ENCODE measurements at places on chromosomes 2 and 18. TPM values are rescaled to one million over a fixed set of nuclear protein-coding genes. Genes with fewer than 3 reads are reported as not detected.

DNA sequence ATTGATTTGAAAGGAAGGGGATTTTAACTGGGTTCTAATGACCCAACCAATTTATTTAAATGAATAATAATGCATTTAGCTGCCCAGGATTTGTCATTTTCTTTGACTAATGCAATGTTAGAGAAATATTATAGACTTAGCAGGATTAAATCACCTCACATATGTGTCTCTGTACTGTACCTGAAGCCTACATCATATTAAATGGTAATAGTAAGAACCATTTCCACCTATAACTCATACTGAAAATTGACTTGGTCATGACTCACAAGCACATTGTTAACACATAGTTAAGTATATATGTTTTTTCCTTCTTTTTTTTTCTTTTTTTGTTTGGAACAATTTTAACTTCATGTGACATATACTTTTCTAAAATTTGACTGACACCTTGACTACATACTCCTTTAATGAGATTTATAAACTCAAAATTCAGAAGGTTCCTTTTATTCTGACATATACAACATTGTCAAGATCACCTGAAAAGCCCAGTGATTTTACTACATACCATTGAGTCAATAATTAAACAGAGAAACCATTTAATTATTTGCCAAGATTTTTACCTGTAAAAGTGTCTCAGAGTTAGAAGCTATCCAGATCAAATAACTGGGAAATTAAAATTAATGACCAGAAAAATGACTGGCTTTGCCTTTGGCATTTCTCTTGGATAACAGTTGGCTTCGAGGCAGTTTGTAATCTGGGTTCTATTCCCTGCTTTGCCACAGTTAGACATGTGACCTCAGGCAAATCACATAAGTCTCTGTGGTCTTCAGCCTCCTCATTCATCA is 58.8 kb upstream of the CDC42EP3 start:
- DNase-seq = no peak

Gene RANBP2
- 56.6 TPM for total RNA-seq

DNA sequence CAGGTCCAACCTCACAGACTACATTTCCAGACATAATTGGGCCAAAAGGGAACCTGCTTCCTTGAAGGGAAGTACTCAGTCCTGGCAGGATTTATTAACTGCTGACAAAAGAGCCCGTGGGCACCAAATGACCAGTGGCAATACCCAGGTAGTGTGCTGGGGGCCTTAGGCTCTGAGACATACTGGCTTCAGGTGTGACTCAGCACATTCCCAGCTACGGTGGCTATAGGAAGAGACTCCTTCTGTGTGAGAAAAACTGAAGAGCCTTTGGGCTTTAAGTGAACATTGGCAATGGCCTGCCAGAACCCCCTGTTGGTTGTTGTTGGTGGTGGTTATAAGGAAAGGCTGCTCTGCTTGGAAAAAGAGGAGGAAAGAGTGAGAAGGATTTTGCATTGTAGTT is 401.8 kb downstream of the KCNJ3 start:
- DNase-seq = no peak

DNA sequence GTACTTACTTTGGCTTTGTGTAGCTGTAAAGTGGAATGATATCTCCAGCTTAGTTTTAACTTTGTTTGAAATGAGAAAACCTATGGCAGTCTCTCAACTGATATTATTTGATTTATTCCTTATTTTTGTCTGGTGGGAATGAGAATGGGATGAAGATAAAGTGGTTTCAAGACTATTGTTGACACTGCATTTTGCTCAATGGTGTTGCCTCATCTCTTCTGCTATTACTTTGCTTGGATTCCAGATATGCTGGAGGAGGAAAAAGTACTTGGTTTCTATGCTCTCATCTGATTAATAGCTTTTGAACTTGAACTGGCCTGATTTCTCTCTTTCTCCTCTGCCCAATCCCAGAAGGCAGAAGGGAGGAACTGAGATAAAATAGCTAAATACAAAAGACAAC is 198.2 kb downstream of the CTNNA2 start:
- DNase-seq = no peak

DNA sequence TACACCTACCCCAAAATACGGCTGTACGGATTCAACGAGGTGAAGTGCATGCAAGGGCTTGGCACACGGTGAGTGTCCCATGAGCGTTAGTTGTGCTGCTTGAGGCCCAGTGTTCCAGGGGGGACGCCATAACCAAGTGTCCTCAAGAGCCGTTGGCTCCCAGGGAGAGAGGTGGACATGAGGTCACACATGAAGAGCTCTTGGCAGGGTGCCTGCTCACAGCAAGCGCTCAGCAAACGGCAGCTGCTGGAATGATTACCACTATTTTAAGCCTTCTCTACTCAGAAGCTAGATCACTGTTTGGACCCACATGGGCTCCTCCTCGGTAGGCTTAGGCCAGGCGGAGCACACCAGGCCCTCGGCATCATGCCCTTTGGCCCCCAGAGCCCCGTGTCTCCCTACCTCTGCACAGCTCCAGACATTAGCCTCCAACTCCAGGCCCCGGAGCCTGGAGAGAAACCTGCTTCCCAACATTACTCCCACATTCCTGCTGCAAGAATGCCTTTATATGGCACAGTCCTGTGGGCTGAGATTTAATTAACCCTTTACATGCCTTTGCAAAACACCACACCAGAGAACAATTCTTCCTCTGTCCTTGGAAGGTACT is 68.4 kb upstream of the PPP1CB start:
- DNase-seq = no peak

GRCh38 chr2:105793196-105793975 is 48.7 kb downstream of the NCK2 start:
- no peak for DNase-seq

GRCh38 chr2:44932079-44932478 is 9.4 kb upstream of the SIX3 start:
- DNase-seq = no peak

DNA sequence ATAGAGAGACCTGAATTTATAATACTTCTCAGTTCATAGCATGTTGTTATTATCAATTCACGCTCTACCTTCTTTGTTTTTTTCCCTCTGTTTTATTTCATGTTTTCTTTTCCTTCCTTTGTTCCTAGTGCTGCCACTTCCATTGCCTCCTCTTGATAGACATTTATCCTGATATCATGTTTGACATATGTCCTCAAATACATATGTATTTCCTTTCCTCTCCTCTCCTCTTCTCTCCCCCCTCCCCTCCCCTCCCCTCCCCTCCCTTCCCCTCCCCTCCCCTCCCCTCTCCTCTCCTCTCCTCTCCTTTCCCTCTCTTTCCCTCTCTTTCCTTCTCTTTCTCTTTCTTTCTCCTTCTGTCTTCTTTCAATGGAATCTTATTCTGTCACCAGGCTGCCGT is 67.8 kb downstream of the TDRD15 start:
- DNase-seq = no peak

GRCh38 chr2:72989770-72990556 is 72.6 kb downstream of the EMX1 start:
- DNase-seq = peak; percentile 33

- no peak for DNase-seq
Measured at GRCh38 chr18:48601343-48601742, 62.5 kb downstream of the CTIF start.

GRCh38 chr2:172726172-172726735 is 9.4 kb upstream of the RAPGEF4 start:
- DNase-seq = no peak

DNA sequence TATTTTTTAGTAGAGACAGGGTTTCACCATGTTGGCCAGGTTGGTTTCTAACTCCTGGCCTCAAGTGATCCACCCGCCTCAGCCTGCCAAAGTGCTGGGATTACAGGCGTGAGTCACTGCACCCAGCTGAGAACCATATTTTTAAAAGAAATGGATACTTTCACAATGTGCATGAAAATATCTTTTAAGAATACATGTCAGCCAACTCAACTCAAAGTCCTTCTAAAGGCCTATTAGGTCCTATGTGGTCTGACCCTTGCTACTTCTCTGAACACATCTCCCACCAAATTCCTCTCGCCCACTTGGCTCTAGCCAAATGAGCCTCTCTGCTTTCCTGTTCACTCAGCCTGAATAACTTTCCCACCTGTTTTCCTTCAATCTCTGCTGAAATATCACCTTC is 119.6 kb downstream of the MTX2 start:
- no peak for DNase-seq

DNA sequence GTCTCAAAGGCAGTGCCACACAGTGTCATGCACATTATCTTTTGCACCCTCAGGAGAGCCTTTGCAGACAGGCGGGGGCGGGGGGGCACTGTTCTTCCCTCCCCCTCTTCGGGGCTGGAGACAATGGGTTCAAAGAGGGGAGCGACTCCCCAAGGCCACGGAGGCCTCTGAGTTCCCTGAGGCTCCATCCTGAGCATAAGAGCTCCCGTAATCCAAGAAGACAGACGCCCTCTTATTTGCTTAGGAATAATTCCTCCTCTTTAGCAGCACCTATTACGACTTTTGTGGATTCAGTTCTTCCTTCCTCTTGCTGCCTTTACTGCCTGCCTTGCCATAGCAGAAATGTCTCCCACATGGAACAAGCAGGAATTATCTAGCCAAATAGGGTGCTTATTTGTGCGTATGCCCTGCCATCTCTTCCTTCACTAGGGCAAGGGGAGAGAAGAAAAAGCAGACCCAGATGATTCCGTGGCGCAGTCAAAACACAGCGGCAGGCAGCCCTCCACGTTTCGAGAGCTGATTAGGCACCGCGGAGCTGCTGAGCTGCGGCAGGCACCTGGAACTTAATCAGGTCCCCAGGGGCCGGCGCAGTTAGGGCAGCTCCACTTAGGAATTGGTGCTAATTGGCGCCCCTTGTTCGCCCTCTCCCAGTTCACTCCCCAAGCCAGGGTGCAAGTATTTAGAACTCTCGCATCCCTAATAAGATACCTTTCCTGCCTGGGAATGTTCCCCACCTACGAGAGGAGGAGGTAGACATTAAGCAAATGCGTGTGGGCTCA is 233.4 kb upstream of the MYT1L start:
- DNase-seq = no peak

DNA sequence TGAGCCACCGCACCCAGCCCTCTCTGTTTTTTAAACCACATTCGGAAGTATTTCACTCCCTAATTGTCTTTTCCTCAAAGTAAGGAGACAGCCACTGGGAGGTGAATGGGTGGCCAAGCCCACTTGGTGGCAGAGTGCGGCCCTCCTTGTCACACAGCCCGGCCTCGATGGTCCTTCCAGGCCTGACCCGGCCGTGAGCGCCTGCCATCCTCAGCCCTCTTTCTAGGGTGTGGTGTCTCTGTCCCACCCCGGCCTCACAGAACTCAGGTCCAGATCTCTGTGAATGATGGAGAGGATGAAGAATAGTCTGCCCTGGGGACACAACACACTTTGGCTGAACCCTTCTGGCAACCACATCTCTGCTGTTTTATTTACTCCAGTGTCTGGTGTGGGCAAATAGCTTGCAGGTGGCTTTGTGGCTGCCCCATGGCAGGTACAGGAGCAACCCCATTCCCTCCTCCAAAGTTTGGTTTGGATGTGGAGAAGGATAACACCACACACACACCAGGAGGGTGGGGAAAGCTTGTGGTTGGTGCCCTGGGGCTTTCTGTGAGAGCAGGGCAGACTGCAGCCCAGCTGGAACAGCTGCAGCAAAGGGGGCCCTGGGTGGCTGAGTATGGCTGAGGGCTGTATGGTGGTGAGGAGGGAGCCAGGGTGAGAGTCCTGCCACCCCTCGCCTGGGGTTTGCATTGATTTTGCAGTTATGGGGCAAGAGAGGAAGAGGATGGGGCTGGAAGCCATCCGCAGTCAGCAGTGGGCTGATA is 88.6 kb downstream of the FAM168B start:
- DNase-seq = no peak

Gene GBX2
- not detected for total RNA-seq

- DNase-seq = no peak
Measured at GRCh38 chr2:65846989-65847678, 414.7 kb upstream of the SPRED2 start.

DNA sequence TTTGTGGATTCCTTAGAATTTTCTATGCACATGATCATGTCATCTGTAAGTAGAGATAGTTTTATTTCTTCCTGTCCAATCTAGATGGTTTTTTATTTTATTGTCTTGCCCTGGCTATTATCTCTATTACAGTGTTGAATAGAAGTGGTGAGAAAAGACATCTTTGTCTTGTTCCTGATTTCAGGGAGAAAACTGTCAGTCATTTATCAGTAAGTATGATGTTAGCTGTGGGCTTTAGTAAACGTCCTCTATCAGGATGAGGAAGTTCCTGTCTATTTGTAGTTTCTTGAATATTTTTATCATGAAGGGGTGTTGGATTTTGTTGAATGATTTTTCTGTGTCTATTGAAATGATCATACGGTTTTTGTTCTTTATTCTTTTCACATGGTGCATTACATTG is 5.3 kb downstream of the PLEKHH2 start:
- DNase-seq = no peak

Gene DBI
- 189 TPM for total RNA-seq

GRCh38 chr2:148623086-148623485 is 21.5 kb upstream of the EPC2 start:
- no peak for DNase-seq

DNA sequence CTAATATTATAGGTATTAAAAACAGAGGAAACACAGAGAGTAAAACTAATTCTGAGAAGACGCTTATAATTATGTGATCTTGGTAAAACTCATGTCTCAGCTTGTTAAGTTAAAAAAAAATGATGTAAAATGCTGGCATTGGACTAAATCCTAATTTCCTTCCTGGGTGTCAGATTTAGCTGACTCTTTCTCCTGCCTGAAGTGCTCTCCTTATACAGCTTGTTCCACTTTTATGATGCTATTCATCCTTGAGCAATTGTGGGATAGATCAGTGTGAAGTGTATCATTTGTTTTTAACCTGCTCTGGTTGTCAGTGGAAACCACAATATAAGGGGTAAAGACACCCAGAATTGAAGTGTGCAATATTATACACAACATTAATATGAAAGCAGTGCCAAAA is 84.9 kb downstream of the EFEMP1 start:
- no peak for DNase-seq

Gene DCC
- total RNA-seq = 0.13 TPM

Gene FBXO36
- total RNA-seq = 0.94 TPM

Gene PROC
- total RNA-seq = 6.3 TPM

DNA sequence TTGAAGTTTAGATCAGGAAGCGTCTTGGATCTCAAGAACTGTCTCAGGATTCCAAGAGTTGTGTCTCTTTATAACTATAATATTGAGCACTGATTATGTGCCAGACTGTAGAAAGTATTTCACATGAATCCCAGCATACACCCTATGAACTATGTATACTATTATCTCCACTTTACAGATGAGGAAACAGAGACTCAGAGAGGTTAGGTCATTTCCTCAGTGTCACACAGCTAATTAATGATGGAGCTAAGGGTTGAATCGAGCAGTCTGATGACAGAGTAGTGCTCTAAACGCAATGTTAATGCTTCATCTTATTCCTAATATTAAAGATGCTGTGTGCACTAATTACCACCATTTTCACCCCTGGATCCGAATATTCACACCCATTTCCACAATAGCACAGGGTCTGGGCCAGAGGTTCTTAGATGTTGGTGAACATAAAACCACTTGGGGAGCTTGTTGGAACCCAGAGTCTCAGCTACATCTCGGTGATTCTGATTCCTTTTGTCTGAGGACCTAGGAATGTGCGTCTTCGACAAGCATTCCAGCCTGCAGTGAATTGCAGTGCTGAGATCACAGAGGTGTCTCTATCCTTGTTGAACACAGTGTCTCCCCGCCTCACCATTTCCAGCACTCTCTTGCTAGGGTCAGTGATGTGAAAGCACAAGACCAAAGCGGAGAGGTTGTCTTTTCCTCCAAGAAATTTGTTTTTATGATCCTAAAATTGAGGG is 213.8 kb downstream of the SP3 start:
- DNase-seq = no peak

GRCh38 chr2:168641636-168642035 is 160.8 kb upstream of the NOSTRIN start:
- DNase-seq = no peak

All from Peyer's patch (tissue), 4 donors.